ENCODE measurements at places on chromosomes 12 and 14.

GRCh38 chr12:124168016-124168786, 126.7 kb upstream of the RFLNA start:
- no peak for DNase-seq

GRCh38 chr12:19128485-19128884, 1.0 kb upstream of the PLEKHA5 start:
- no peak for DNase-seq

DNA sequence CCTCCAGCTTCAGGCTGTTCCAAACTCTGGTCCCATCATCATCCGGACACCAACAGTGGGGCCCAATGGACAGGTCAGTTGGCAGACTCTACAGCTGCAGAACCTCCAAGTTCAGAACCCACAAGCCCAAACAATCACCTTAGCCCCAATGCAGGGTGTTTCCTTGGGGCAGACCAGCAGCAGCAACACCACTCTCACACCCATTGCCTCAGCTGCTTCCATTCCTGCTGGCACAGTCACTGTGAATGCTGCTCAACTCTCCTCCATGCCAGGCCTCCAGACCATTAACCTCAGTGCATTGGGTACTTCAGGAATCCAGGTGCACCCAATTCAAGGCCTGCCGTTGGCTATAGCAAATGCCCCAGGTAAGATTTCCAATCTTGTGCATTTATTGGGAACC, 3.3 kb downstream of the SP1 start:
- DNase-seq, result no peak

DNA sequence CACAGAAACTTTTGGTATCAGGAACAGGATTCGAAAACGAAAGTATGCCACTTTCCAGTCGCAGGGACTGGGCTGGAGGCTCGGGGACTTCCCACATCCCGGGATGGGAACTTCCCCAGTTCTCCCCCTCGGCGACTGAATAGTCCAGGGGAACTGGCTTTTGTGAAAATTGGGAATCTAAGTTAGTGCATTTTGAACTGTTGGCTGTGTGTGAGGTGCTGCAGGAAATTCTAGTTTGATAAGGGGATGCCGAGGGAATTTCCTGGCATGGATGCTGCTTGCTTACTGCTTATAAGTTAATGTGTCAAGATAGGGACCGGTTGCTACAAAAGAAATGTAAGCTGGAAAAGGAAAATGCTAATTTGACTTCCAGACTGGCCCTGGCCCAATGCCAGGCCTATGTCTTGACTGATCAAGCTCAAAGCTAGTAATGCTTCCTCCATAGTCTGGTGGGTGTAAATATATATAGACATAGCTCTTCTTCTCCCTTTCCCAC, 73.4 kb upstream of the EIF5 start:
- DNase-seq, result no peak

DNA sequence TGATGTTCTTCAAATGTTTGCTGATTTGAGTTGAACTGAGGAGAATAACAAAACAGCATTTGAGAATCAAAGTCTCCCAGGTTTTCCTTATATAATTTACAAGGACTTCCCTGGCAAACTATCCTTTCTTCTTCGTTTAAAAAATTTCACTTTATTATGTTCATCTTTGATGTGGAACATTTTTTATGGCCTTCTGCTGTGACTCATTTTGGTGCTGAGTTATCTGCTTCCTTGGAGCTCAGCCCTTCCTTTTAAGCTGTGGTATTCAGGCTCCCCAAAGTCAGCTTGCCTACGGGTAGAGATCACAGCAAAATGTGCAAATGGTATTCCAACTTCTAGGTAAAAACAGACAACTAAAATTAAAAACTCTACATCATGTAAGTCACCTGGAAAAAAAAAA, 1.4 kb upstream of the ANO4 start:
- no peak for DNase-seq

GRCh38 chr14:31212893-31213292, 5.3 kb upstream of the HECTD1 start:
- no peak for DNase-seq

Measured in CD4-positive, alpha-beta T cell treated with Interferon gamma for 1 hour (primary cell).